OCI-LY7 (cell line): ENCODE measurements at places on chromosomes 4 and X.

GRCh38 chrX:16966752-16967448 lies 20.4 kb downstream of the REPS2 start:
- DNase-seq: no peak

DNA sequence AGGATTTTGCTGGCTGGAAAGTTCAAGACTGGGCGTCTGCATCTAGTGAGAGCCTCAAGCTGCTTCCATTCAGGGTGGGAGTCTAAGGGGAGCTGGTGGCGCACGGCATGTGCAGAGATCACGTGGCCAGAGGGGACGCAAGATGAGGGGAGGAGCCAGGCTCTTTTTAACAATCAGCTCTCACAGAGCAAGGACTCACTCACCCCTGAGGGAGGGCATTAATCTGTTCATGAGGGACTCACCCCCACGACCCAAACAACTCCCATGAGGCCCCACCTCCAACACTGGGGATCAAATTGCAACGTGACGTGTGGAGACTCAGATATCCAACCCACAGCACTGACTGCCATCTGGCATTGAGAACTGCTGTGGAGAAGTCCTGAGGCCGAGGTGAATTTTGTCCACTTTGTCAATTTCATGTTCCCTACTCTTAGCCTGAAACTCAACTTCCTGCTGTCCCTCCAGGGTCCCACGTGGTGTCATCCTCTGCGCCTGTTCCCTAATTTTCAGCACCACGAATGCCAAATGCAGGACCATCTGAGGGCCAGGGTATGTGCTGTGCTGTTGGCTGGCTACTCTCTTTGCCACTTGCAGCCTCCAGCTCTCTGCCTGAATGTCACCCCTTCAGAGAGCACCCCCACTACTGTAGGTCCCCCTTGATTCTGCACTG lies 5.6 kb downstream of the ZFP92 start:
- no peak for DNase-seq

DNA sequence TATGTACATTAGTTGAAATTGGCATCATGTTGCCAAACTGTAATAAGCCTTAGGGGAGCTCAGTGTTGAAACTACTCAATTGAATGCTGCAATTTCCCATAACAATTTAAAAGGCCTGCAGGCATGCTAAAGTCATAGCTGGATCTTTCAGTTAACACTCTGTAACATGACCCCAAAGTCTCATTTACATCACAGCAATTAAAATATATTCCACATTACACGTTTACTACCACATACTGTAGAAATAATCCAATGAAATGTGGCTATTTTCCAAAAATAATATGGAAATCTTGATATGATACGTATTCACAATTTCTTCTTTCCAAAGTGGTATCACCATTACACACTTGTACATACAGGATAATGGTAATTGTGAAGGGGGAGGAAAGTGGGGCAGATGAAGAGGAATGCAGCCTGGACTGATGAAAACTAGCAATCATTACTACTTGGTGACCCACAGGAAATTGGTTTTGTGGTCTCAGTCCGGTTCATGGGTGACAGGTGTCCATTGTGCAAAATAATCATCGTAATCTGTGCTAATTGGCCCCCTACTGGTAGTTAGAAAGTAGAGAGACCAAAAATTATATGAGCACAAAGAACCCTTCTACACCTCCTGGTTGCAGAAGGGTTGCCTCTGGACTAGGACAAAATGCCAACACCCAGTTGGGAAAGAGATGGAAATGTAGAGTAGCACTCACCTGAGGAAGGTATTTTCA lies 63.7 kb downstream of the TENM3 start:
- no peak for DNase-seq

DNA sequence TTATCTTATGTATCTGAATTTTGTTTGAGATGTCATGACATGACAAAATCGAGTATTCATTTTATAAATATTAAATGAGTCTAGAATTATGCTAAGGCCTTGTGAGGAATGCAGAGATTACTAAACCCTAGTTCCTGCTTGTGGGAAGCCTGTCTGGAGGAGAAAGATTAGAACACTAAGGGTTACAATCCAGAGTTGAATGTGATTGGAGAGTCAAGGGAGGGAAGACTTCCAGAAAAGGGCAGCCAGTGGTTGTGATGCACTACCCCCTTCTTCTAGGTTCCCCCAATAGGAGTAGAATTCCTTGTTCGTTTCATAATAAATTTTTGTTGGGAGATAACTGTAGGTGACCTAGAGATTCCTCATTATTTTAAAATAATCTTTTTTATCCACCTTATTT lies 141.1 kb downstream of the AFF1 start:
- no peak for DNase-seq
